ENCODE measurements at places on chromosomes 11 and 22. TPM values are rescaled to one million over a fixed set of nuclear protein-coding genes. Genes with fewer than 3 reads are reported as not detected.

IGLL1 gene
- total RNA-seq, result not detected

DNA sequence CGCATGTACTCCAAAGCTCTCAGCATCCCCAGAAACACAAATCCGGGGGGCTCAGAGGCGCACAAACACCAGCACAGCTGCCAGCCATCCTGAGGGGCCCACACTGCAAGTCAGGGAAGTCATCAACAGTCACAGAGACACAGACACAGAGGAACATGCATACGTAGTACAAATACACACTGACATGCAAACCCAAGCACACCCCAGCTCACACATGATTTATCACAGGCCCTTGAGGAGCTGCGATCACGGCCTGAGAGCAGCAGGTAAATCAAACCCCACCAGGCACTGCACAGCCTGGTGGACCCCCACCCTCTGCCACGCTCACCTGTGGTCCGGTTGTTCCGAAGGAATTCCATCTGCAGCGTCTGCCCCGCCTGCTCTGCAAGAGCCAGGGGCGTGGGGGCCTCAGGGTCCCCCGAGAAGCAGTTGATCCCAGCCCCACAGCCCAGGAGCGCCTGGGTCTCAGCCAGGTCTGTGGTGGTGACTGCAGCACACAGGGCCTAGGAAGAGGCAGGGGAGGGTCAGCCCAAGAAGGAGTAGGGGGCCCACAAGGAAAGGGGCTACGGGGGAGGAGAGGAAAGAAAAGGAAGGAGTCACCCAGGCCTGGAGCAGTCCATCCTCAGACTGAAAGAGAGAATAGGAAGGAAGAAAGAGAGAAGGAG, 28.5 kb upstream of the PDE2A start:
- no peak for DNase-seq

- DNase-seq, result no peak
Observed at GRCh38 chr11:46249938-46250744, 27.3 kb upstream of the CREB3L1 start.

DNA sequence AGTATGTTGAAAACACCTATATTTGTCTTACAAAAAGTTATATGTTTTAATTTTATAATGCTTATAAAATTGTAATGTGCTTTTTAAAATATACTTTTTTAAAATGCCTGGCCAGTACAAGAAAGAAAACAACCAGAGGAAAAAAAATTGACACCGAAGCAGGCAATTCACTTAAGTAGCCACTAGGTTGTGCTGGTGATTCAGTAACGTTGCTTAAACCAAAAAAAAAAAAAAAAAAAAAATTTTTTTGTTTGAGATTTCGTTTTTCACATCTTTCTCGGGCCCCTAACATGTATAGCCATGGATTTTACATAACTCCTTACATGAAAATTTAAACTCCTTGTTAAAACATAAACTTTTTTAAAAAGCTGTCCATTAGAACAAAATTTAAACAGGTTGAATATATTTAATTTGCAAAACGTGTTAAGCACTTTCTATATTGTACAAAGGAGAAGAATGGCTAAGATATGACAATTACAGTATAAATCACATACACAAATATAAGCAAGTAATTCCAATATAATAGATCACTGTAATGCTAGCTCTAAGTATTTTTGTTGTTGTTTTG, 9.2 kb downstream of the OR8B4 start:
- no peak for DNase-seq

- peak; percentile 77 for DNase-seq
Observed at GRCh38 chr11:114158886-114159285, 99.4 kb downstream of the ZBTB16 start.

DNA sequence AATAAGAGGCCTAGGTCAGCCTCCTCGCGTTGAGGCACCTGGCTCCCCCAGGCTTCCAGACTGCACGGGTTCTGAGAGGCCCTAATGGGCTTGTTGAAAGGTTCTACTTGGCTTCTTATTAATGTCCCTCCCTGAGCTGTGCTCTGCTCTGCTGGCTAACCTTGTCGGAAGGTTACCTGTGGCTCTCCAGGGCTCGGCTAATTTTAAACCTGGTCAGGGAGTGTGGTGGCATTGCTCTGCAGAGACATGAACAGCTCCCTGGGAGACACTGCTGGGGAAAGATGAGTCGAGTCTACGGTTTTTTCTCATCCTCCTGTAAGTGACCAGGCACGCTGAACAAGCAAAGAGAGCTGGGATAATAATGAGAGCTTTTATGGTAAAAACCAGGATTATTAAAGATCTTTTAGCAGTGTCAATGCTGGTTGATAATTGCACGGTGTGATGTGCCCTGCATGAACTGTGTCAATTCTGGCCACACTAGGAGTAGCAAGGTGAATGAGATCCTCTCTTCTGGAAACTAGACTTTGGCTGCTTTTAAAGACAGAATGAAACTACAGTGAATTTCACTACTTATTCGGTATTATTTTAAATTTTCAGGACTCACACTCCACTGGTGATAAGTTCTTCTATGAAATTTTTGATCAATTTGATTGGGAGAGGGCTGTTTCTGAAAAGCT, 70.7 kb downstream of the TEAD1 start:
- DNase-seq, result no peak

DNA sequence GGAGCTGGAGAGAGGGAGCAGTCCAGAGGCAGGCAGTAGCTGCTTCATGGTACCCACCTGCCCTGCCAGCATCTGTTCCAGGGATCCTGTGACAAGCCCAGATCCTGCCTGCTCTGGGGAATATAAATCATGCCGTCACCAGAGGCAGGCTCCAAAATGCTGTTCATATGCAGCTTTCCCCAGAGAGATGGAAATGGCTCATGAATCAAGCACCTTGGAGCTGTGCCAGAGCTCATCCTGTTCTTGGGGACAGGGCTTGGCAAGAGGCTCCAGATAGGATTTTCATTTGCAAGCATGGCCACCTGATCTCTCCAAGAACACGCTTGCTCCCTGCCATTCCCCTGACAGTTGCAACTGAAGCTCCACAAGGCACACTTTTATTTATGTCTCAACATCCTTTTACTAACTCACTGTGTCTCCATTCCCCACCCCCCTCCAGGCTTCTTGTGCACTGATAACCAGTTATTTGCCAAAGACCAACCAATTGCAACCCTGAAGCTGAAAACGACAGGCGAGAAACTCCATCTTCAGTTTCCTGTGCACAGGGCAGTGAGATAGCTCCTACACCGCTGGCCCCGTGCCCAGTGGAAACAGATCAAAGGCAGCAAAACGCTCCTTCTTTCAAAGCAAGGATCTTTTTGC, 115.8 kb upstream of the PITPNB start:
- peak; percentile 92 for DNase-seq

DNA sequence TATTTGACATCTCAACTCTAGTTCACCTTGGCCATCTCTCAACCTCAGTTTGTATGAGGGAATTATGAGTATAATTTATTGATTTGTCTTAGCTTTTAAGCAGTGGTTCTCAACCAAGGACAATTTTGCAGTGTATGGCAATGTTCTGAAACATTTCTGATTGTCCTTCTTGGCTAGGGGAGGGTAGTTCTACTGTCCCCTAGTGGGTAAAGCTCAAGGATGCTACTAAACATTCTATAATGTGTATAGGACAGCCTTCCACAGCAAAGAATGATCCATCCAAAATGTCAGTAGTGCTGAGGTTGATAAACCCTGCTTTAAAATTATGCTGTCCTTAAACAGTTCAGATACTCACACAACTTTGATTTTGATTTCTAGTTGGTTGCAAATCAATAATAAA, 78.1 kb upstream of the ALKBH3 start:
- no peak for DNase-seq

GRCh38 chr11:48000432-48000831, 20.1 kb downstream of the PTPRJ start:
- no peak for DNase-seq

DNA sequence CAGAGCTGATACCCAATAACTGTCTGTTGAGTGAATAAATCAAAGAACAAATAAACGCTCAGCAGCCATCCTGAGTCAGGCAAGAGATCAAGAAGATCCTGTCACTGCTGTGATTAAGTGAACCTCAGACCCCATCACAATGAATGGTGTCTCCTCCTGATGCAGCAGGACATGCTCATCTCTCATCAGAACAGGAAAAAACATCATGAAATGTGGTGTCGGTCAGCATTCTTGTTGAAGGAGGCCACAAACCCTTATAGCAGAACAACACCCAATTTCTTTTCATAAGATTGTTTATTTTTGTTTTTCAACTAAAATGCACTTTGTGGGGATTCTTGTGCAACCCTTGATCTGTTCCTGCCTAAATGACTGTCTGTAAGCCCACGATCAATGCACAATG, 60.3 kb downstream of the SYTL2 start:
- DNase-seq, result no peak

- peak; percentile 88 for DNase-seq
Observed at GRCh38 chr11:74257959-74258553, 53.4 kb downstream of the P4HA3 start.

- no peak for DNase-seq
Observed at GRCh38 chr22:42268852-42269410, 1.5 kb downstream of the TCF20 start.

GRCh38 chr11:79081471-79082031, 359.3 kb downstream of the TENM4 start:
- no peak for DNase-seq

DNA sequence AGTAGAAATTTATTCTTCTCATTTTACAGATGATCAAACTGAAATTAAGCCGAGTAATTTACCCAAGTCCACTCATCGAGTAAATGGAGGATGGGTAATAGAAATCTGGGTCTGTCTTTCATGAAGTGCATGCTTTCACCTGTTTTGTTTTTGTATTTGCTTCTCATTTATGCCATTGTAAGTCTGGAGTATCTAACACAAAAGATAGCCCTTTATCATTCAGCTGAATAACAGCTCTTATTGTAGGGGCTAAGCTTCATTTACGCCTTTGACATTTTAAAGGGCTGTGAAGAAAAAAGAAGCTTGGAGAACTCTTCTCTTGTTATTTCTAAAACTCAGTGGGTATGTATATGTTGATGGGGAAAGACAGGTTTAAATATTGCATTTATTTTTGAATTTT, 1196.2 kb upstream of the TENM4 start:
- DNase-seq, result no peak

ASPHD2 gene
- total RNA-seq, result 1.2 TPM

GRCh38 chr11:70421123-70421522, 22.8 kb downstream of the CTTN start:
- DNase-seq, result no peak

- no peak for DNase-seq
Observed at GRCh38 chr11:103546236-103546635, 437.0 kb downstream of the DYNC2H1 start.

- DNase-seq, result no peak
Observed at GRCh38 chr11:78339945-78340344, 77.7 kb downstream of the GAB2 start.

DNA sequence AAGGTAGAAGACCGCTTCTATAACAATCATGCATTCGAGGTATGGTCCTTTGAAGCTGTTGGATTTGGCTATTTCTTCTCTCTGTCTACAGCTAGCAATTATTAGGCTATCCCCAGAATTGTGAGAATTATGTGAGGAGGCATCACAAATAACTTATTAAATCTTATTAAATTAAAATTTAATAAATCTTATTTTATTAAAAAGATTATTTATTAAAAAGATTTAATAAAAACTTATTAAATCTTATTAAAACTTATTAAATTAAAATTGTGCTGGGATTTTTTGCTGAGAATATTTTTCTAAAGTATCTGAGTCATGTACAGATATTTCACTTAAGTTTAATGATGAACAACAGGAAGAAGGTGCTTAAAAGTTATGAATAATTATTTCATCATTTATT, 7.7 kb downstream of the SPA17 start:
- DNase-seq, result no peak

YPEL4 gene
- total RNA-seq, result 2.5 TPM

DNA sequence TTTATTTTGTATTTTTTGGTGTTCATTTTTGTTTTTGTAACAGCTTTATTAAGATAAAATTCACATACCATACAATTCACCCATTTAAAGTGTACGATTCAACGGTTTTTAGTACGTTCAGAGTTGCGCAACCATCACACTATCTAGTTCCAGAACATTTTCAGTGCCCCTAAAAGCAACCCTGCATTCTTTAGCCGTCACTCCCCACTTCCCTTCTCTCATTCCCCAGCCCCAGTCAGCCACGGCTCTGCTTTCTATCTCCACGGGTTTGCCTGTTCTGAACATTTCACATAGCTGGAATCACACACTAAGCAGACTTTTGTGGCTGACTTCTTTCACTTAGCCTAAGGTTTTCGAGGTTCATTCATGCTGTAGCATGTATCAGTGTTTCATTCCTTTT, 9.6 kb upstream of the KCNQ1OT1 start:
- peak; percentile 80 for DNase-seq

GRCh38 chr22:26981111-26981510, 323.7 kb downstream of the MIAT start:
- DNase-seq, result peak; percentile 76

SLC25A18 gene
- 5.4 TPM for total RNA-seq

GRCh38 chr11:125079151-125079877, 16.2 kb downstream of the SLC37A2 start:
- DNase-seq, result no peak

DNA sequence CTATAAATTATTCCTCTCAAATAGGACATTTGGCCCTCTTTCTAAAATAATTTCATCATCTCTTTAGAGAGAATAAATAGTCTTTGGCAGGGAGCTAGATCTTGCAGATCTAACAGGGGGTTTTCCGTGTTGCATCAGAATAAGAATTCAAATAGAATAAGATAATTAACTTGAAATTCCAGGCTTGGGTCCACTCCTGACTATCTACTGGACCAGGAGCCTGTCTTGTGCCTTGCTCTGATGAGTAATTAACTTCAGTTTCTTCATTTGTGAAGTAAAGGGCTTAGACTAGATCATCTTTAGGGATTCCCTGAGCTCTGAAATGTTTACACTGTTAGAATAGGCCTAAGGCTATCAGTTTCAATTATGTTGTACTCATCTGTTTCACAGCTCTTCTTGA, 23.5 kb upstream of the TMEM123 start:
- no peak for DNase-seq

SLC22A12 gene
- total RNA-seq, result not detected

PDGFD gene
- 11.6 TPM for total RNA-seq

MMP26 gene
- not detected for total RNA-seq

FLRT1 gene
- 3.4 TPM for total RNA-seq

RHOG gene
- 37.3 TPM for total RNA-seq

- no peak for DNase-seq
Observed at GRCh38 chr11:129023968-129024676, 81.5 kb upstream of the TP53AIP1 start.

- DNase-seq, result no peak
Observed at GRCh38 chr11:64537876-64538275, 53.1 kb upstream of the SLC22A12 start.

NXPE4 gene
- total RNA-seq, result 0.55 TPM

GRCh38 chr11:113847580-113847979, 27.8 kb downstream of the USP28 start:
- DNase-seq, result no peak

GRCh38 chr11:113477321-113477720, 2.1 kb upstream of the DRD2 start:
- no peak for DNase-seq

LIN7C gene
- 34.3 TPM for total RNA-seq

GRCh38 chr11:115276799-115277198, 227.4 kb downstream of the CADM1 start:
- DNase-seq, result no peak

- no peak for DNase-seq
Observed at GRCh38 chr11:61480994-61481335, 27.6 kb upstream of the LRRC10B start.

- DNase-seq, result peak; percentile 56
Observed at GRCh38 chr11:125086633-125087296, 23.7 kb downstream of the SLC37A2 start.

ANO5 gene
- total RNA-seq, result 16.8 TPM

GRCh38 chr22:25169278-25170031, 30.2 kb upstream of the CRYBB3 start:
- DNase-seq, result peak; percentile 40

PHLDA2 gene
- total RNA-seq, result not detected

GRCh38 chr11:16790486-16791190, 52.2 kb downstream of the C11orf58 start:
- no peak for DNase-seq

All from sigmoid colon (tissue), 7 donors.